ENCODE measurements at places on chromosomes 13 and 19. TPM values are rescaled to one million over a fixed set of nuclear protein-coding genes. Genes with fewer than 3 reads are reported as not detected.

Gene DMKN
- 43.7 TPM for polyA plus RNA-seq

GRCh38 chr13:108220041-108220440 is 1.8 kb downstream of the ABHD13 start:
- H3K27ac ChIP-seq, result no peak overlapping the region
- no peak overlapping the region for H3K4me3 ChIP-seq
- no peaks in the 10 kb centered on the region for H3K27me3 ChIP-seq
- no peak for DNase-seq
- peaks cover 3% of the 10 kb centered on the region for H3K4me1 ChIP-seq
- no peaks in the 10 kb centered on the region for H3K36me3 ChIP-seq

DNA sequence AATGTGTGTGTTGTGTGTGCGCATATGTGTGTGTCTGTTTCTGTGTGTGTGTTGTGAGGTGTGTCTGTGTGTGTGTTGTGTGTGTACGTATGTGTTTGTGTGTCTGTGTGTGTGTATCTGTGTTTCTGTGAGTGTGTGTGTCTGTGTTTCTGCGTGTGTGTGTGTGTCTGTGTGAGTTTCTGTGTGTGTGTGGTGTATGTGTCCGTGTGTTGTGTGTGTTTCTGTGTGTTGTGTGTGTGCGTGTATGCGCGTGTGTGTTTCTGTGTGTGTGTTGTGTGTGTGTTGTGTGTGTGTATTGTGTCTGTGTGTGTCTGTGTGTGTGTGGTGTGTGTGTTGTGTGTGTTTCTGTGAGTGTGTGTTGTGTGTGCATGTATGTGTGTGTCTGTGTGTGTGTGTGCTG is 38.9 kb upstream of the KL start:
- no peak overlapping the region for H3K4me3 ChIP-seq
- no peak for DNase-seq
- no peaks in the 10 kb centered on the region for H3K4me1 ChIP-seq
- no peaks in the 10 kb centered on the region for H3K36me3 ChIP-seq

Gene C3
- polyA plus RNA-seq, result 17.8 TPM

Measured in aorta (tissue), 5 donors.